ENCODE measurements at places on chromosomes 13 and 19.

GRCh38 chr13:80901111-80901510, 560.2 kb upstream of the SPRY2 start:
- no peak for DNase-seq

- peak; percentile 80 for DNase-seq
Measured at GRCh38 chr19:11355160-11356073, at the start of gene PLPPR2. TSS of gene PLPPR2 (plus strand) at chr19:11355432. CDS start at chr19:11357674, 2,242 bp downstream.

- DNase-seq, result no peak
Measured at GRCh38 chr19:4256563-4256962, 9.7 kb downstream of the YJU2 start.

DNA sequence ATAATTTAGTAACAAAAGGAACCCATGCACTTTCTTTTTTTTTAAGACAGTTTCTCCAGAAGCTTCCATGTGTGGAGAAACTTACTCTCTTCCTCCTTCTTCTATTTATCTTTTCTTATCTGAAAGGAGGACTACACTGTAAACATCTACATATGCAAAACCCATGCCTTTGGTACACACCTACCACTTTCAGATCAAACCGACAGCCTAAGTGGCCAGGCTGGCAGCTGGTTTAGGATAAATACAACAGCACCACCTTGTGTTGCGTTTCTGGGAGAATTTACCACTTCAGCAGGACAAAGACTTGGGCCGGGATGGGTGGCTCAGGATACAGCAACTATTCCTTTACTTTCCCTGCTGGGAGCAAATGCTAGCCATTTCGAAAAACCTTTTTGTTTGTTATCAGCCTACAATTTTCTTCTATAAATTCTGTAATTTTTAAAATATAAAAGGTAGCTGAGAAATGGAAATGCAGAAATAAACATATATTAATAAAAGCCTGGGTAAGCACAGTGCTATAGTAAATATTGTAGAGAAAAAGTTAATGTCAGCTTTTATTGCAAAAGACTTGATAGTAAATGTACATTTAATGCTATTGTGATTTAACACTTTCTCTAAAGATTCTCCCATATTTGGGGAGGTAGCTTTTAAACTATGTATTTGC, 94.0 kb upstream of the RFC3 start:
- peak; percentile 57 for DNase-seq

DNA sequence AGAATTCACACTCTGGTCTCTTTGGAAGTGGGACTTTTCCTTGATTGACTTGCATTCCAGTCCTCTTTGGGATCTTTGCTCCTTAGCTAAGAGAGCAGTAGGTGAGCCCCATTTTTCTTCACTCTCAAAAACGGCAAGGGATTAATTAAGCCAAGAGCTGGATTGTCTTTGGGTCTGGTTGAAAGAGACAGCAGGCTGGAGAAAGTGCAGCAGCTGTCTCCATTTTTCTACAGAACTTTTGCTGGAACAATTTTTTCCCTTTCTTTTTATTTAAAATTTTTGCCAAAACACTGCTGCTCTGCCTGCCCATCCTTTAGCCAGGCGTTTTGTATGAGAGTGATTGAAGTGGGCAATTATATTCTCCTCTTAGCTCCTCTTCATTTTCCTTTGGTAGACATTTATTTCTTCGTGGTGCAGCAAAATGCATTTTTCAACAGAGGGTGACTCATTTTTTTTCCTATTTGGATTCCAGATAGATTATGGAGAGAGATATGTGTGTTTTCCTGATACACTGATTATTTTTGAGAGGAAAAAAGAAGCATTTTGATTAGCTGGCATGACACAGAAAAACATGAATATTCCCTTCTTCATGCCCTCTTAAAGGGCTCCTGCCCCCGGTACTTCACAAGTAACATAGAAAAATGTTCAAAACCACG, 371.2 kb upstream of the NBEA start:
- no peak for DNase-seq

DNA sequence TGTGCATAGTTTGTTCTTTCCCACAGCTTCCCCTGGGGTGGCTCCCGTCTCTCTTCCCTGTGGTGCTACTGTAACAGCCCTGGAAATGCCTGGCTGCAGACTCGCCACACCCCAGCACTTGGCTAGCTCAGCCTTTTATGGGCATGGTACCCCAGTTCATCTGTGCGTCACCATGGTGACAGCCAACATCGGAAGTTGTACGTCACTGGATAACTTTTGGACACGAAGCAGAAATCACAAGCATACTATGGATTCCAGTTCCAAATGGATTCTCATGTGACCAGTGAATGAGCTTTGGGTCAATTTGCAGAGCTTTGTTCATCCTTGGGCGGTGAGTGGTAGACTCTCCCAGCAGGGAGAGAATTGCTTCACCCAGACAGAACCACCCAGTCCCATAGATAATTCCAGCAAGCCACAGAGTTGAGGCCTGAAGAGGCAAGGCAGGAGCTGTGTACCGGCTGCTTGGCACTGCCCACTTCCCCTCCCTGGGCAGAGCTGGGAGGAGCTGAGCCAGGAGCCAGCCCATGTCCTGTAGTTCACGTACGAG, 54.4 kb downstream of the COL4A2 start:
- DNase-seq, result no peak

GRCh38 chr19:10173527-10173926, 21.2 kb downstream of the DNMT1 start:
- peak; percentile 57 for DNase-seq

- DNase-seq, result no peak
Measured at GRCh38 chr19:8988204-8988603, 22.0 kb downstream of the MUC16 start.

- no peak for DNase-seq
Measured at GRCh38 chr13:76148374-76148773, 512.2 kb downstream of the LMO7 start.

DNA sequence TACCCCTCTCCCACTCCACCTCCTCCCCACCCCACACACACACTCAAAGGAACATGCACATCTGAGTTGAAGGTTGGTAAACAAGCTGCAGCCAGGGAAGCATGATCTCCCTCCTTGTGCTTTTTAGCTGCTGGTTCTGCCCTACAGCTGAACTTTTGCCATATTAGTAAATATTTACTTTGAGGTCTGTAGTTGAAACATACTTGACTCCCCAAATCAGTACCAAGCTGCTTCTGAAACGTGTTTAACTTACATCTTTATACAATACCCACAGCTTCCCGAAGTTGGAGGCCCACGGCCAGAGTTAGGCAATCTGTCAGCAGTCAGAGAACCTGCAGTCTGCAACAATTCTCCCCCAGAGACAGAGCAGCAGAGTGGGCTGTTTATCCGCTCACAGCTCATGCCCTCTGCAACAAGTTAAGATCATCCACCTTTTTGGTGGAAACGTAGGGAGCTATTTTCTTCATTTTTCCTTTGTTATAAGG, 1.5 kb upstream of the PCDH20 start:
- no peak for DNase-seq

DNA sequence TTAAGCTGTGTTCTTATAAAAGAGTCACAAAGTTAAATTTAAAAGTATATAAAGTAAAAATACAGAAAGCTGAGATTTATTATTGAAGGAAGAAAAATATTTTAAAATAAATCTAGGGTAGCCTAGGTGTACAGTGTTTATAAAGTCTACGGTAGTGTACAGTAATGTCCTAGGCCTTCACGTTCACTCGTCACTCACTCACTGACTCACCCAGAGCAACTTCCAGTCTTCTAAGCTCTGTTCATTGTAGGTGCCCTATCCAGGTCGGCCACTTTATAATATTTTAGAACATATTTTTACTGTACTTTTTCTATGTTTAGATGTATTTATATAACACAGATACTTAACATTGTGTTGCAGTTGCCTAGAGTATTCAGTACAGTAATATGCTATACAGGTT, 47.4 kb downstream of the NDFIP2 start:
- DNase-seq, result no peak

- DNase-seq, result no peak
Measured at GRCh38 chr13:23455401-23456185, 22.1 kb upstream of the SACS start.

- no peak for DNase-seq
Measured at GRCh38 chr19:49468746-49469447, 5.1 kb upstream of the FLT3LG start.

DNA sequence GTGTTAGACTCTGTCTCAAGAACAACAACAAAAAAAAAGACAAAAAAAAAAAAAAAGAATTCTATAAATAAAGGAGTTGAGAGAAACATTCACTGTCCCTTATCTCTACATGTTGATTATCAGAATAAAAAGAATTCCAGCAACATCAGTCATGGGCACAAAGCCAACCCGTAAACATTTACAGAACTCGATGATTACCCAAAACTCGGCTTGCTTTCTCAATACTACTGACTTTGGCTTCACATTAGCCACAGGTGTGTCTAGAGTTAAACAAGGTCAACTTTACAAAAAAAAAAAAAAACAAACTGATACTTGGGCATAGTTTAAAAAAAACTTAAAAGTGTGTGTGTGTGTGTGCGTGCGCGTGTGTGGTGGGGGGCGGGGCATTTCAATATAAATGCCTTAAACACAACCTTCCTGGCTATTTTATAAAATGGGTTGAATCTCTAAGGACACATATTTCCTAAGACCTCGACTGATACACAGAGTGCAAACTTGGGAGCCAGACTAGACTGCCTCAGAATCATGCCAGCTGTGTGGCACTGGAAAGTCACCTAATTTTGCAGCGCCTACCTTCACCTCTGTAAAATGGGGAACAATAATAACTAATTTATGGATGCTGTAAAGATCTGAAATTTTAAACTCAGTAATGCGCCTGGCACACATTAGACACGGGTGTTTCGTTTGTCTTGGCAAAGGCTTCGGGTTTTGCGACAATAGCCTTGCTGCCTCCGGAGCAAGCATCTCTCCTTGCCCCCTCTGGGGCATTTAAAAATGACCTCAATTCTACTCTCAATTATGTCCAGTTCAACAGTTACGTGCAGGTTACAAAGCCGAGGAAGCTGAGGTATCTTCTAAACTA, 922 bp downstream of the EBPL start:
- no peak for DNase-seq

- DNase-seq, result peak; percentile 55
Measured at GRCh38 chr19:46466536-46467196, 4.7 kb downstream of the PNMA8A start.

GRCh38 chr19:36638862-36639510, 27.7 kb downstream of the ZNF461 start:
- DNase-seq, result no peak

DNA sequence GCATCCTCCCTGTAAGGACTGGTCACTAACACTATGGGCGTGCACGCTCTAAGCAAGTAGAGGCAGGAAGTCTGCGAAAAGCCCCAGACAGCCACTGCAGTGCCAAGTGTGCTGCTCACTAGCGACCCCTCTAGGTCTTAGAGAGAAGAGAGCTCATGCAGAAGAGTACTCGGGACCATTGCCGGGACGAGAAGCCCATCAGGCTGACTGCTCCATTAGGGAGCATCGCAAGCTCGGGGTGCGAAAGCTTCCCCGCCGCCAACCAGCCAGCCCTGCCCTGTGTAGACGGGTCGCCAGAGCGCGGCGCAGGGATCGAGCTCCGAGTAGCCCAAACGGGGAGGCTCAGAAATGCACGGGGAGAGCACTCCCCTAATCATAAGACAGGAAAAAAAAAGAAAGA, 16.6 kb downstream of the POU4F1 start:
- DNase-seq, result no peak

DNA sequence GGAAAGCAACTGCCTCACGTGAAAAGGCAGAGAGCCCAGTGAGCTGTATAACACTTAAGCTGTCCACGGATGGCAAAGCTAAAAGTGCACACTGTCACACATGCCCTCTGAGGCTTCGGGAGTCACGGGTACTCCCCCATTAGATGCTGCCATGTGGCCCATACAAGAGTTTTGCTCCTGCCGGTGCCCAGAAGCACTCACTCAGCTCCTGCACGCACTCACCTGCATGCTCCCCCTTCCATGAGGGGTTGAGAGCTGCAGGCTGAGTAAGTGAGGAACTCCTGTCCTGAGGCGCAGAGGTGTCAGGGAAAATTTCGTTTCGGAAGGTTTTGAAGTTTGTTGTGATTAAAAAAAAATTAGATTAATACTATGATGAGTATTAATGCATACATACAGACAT, 939.2 kb upstream of the ATXN8OS start:
- no peak for DNase-seq

DNA sequence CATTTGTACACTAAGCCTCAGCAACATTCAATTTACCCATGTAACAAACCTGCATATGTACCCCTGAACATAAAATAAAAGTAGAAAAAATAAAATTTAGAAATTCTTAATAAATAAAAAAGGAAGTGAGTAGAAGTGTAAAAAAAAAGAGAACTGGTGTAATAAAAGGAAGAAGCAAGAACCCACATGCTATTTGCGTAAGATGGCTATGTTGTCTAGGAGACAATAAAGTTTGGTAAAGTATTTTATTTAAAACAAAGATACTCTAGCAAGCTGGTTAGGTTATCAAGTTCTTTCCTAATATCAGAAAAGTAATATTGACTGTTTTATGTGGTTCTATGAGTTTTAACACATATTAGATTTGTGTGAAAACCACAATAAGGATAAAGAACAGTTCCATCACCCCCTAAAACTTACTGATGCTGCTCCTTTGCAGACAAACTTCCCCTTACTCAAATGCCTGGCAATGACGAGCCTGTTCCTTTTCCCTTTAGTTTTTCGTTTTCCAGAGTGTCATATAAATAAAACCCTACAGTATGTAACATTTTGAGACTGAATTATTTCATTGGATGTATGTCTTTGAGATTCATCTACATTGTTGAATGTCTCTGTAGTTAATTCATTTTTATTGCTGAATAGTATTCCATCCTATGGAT, 98.9 kb downstream of the TNFSF13B start:
- no peak for DNase-seq

- peak; percentile 88 for DNase-seq
Measured at GRCh38 chr13:114115191-114115671, 17.2 kb downstream of the RASA3 start.

DNA sequence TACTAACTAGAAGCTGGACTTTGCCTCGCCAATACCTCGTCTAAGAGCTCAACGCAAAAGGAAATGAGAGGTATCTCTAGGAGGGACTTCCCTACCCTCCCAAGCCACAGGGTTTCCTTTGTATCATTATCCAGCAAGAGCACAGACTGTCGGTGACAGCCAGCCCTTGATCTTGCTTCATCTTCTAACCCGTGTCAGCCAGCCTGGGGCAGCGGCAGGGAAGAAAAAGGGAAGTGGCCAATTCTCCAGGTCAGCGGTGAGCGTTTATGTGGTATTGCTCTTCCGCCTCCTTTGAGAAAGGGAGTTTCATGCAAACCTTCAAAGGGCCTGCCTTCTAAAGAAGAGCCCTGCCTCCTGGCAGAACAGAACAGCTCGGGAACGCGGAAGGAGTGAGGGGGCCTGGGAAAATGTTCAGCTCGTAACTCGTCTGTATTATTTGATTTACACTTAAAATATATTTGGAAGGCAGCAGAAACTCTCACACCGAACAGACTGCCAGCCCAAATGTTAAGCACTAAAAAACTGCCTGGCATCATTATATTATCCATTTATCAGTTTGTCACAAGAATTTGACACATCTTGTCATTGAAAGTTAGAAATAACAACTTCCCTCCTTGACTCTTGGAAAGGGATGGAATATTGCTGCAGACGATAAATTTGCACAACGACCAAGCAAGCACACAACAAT, 41.8 kb downstream of the EFNB2 start:
- DNase-seq, result no peak
